NCI-H2081 treated with DMSO at 0.1 percent for 48 hours (cell line): ENCODE measurements at places on chromosomes 3 and 15.

- DNase-seq = no peak
These were observed 555.8 kb upstream of the IL12A start for GRCh38 chr3:159432682-159433340.

DNA sequence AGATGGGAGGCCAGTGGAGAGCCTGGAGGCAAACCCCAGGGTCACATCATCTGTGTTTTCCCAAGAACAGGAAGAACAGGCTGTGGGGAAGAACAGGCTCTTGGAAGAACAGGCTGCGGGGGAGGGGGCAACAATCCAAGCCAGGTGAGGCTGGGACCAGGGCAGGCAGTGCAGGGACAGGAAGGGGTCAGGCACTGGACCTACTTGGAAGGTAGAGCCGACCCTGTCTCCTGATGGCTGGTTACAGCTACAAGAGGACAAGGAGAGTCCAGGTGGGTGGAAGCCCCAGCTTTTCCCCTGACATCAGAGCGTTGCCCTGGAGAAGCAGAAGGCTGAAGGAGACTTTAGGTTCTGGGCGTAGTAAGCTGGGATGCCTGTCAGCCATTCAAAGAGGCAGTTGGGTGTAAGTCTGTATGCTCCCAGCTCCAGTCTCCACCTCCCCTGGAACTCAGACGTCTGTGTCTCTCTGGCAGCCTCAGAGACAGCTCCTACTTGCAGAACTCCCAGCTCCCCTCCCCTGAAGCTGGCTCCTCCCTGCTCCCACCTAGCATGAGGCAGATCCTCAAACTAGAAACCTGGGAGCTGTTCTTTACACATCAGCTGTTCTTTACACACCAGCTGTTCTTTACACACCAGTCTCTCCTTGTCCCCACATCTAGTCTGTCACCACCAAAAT, 130.9 kb downstream of the DNAJB8 start:
- DNase-seq = no peak

DNA sequence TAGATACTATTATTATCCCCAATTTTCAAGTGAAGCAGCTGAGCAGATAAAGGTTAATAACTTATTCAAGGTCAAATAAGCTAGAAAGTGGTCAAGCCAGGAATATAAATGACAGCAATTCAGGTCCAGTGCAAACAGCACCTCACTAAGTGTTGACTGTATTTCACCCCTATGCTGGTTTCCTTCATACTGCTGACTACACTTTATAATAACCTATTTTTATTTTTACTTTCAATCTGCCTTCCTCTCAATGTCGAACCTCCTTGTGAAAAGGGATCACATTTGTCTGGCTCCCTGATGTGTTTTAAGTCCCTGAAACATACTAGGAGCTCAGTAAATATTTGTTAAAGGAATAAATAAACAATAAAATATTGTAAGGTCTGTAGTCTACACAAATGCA, 146.1 kb downstream of the NAALADL2 start:
- no peak for DNase-seq

DNA sequence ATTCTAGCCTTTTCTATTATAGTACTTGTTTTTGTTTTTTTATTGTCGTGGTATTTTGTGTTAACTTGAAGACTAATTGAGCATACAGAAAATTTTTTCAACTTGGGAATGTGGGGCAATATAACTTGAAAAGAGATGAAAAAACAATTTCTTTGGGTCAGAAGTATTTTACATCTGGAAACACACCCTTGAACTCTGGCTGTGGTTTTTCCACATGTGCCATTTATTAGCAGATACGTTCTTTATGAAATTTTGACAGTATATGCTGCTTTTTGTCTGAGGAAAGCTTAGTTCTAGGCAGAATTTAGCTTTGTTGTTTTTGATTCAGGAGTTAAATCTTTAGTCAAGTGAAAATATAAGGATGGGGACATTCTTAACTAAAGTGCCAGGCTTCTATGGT, 44.7 kb downstream of the TCF12 start:
- DNase-seq = no peak

GRCh38 chr3:131485119-131485518, 17.7 kb downstream of the MRPL3 start:
- no peak for DNase-seq

DNA sequence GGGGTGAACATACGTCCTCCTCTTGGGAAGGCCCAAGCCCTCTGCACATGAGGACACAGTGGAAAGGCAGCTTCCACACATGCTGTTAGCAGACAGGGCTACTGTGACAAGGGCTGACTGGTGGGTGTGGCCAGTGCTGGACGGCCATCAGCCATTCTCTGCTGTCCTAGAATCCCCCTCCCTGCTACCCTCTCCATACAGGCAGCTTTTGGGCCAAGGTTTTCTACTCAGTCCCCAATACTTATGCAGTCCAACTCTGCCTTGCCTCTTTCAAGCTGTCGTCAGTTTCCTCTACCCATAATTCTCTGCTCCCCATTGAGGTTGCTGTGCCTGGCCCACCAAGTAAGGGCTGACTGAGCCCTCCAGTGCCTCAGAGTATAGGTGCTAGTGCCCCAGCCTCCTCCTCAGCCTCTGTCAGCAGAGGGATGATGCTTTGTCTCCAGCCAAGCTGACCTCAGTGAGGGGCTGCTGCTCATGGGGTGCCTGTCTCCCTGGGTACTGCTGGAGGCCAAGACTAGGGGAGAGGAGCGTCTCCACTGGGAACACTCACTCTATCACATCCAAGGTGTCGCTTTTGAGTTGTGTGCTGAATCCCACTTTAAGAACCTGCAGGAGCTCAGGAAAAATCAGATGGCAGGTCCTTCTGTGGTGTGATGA, 2.8 kb downstream of the LOXL1 start:
- no peak for DNase-seq

DNA sequence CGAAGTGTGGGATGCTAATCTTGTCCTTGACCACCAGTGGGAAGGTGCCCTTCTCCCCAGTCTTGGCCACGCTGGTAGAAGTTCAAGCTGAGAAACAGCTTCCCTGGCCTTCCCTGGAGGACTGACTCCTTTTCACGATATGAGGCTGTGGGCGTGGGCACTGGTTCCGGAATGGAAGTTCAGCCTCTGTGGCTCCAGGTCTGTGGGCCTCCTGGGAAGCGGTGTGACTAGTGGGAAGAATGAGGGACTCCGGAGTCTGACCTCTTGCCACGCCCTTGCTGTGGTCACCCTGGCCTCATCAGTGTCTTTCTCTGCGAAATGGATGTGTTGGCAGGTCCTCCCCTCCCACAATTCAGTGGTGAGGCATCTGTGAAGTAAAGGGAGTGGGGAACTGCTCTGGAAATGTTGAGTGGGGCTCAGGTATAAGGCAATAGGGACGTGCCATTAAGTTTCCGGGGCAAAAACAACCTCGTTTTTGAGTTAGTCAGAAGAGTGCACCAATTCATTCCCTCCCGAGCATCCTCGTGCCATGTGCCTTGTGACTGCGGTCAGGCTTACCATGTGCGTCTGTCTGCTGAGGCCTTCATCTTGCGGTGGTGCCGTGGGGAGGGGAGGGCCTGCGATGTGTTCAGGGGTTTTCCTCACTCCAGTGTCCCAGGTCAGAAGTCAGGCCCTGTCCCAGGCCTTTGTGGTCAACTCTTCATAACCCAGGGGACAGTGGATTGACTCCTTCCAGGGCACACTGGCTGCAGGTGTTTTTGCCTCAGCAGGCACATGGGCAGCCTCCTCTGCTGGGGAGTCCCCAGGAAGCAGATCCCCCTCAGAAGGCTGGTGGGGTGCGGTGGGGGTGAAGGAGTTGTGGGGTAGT, 11.8 kb upstream of the SEC13 start:
- no peak for DNase-seq

GRCh38 chr3:25588441-25589103, 76.1 kb downstream of the TOP2B start:
- no peak for DNase-seq

DNA sequence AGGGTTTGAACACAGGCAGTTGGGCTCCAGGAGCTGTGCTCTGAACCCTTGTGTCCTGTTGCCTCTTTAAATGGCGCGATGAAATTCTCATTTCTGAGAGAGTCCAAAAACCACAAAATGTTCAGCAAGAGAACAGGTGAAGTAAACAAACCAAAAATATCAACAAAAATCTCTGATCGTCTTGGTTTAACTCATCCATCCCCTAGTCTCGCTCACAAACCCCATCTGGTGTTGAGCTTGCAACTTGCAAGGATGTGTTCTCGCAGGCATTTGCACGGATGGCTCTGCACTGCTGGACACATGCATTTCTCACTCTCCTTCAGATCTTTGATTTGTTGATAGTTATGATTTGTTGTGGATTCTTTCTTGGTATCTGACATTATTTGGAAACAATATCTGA, 31.1 kb downstream of the FAH start:
- DNase-seq = no peak

- DNase-seq = no peak
These were observed 4.1 kb downstream of the GALNT15 start for GRCh38 chr3:16178628-16178988.

GRCh38 chr3:21654662-21655061, 96.3 kb downstream of the ZNF385D start:
- DNase-seq = no peak

- no peak for DNase-seq
These were observed 61.9 kb downstream of the CGNL1 start for GRCh38 chr15:57438166-57438565.

DNA sequence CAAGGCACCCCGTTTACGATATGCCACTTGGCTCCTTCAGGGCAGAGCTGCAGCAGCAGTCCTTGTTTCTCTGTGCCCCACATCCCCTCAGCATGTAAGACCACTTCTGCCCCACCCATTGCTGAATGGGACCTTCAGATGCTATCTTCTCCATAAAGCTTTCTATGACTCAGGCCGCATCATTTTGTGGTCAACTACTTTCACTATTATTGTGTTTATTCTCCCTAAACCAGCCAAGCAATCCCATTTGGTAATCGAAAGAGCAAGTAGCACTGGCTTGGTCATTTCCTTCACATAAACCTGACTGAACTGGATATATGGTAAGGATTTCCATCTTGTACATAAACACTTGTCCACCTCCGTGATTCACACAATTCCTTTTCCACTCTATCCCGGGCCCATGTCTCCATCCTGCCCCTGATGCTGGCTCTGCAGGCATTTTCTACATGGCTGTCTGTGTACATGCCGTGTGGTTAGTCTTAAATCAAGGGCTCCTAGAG, 25.7 kb downstream of the LIPC start:
- DNase-seq = no peak

DNA sequence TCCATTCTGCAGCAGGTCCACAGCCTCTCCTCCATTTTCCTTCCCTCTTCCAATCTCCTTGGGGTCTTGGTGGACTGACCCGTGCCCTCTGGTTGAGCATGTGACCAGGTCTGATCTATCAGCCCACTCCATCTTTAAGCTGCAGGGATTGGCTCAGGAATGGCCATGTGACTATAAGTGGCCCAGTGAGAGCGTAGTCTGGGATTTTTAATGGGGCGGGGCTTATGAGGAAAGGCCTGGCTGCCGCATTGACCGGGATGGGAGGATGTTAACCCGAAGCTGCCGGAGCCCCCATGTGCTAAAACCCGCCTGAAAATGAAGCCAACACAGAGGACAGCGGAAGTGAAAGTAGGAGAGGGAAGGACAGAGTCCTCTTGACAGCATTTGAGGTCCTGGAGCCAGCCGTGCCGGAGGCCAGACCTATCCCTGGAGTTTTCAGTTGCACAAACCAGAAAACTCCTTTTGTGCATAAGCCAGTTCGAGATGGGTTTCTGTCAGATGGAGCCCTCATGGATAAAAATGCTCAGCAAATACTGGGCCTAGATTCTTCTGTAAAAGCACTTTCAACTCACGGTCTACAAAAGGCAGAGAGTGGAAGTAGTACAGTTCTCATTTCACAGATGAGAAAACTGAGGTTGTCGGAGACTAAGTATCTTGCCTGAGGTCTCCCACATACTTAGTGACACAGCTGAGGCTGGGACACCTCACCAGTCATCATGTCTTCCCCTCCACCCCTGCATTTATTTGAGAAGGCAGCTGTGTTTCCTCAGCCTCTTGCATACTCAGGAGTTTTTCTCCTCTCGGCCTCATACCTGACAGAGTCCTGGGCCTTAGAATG, 61.9 kb downstream of the ATP2B2 start:
- no peak for DNase-seq
